Chondrocyte (in vitro differentiated cells): ENCODE measurements at places on chromosomes 7 and 10.

DNA sequence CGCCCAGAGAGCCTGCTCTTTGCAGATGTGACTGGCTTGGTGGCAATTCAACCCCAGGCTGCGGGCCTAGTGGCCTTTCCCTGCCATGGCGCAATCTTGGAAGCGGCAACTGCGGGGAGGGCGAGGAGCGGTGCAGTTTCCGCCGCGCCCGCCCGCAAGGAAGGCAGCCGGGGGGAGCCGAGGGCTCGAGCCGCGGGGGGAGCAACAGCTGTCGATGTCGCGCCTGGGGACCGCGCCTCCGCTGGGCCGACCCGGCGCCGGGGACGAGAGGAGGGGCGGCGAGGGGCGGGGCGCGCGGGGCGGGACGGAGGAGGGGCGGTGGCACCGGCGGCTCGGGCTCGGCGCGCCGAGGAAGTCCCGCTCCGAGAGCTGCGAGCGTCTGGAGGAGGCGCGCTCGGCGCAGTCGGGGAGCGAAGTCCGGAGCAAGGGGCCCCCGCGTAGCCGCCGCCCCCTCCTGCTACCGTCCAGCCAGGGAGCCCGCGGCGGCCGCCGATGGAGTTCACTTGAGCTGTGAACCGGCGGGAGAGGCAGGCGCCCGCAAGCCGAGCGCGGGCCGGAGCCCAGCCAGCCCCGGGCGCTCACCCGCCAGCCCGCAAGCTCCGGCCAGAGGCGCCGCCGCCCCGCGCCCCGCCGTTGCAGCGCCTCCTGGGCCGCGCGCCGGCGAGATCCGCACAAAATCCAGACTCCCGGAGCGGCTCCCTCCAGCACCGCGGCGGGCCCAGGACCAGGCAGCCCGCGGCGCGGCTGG lies 438.1 kb upstream of the GALNT17 start:
- peaks cover 37% of the 10 kb centered on the region for H3K4me1 ChIP-seq
- H3K27me3 ChIP-seq = no peaks in the 10 kb centered on the region
- peak overlapping the region; percentile 69 for H3K4me3 ChIP-seq
- no peak for DNase-seq
- H3K27ac ChIP-seq = peak overlapping the region; percentile 66
- H3K36me3 ChIP-seq = no peaks in the 10 kb centered on the region

GRCh38 chr10:68047122-68047521 lies 28.0 kb downstream of the HERC4 start:
- H3K27ac ChIP-seq = no peak overlapping the region
- H3K4me1 ChIP-seq = peaks cover 36% of the 10 kb centered on the region
- peaks cover 3% of the 10 kb centered on the region for H3K36me3 ChIP-seq
- H3K4me3 ChIP-seq = no peak overlapping the region
- no peaks in the 10 kb centered on the region for H3K27me3 ChIP-seq

- no peaks in the 10 kb centered on the region for H3K27me3 ChIP-seq
- H3K36me3 ChIP-seq = peaks cover 1% of the 10 kb centered on the region
- peaks cover 37% of the 10 kb centered on the region for H3K4me1 ChIP-seq
These were observed at the start of gene RHOBTB1 for GRCh38 chr10:60944058-60944909. Gene RHOBTB1 (minus strand): TSS chr10:60944185. CDS start chr10:60911542, 32,643 bp downstream.

- H3K4me3 ChIP-seq = no peak overlapping the region
- no peak for DNase-seq
- no peaks in the 10 kb centered on the region for H3K27me3 ChIP-seq
- no peaks in the 10 kb centered on the region for H3K4me1 ChIP-seq
- no peak overlapping the region for H3K27ac ChIP-seq
These were observed 178.2 kb upstream of the NRG3 start for GRCh38 chr10:81696609-81697388.
